ENCODE measurements at places on chromosomes 1 and 21.

GRCh38 chr1:212229654-212230053 is 55.6 kb upstream of the PPP2R5A start:
- DNase-seq, result no peak

- peak; percentile 77 for DNase-seq
Measured at GRCh38 chr1:43582162-43582566, 51.5 kb downstream of the PTPRF start.

DNA sequence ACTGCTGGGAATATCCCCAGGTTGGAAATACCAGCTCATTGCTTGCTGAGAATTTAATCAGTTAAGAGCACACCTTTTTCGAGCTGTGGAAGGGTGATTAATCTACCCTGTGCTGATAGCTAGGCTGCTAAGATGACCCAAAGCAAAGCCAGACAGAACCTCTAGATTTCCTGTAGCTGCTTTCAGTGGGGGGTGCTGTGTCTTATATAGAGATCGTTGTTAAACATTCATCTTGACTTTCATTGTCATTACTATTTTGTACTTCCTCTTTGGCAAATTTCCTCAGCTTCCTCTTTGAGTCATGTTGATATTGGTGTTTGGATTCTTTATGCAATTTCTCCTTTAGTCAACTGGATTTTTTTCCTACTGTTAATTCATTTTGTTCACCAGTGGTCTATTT is 155.3 kb downstream of the DISC1 start:
- DNase-seq, result no peak

DNA sequence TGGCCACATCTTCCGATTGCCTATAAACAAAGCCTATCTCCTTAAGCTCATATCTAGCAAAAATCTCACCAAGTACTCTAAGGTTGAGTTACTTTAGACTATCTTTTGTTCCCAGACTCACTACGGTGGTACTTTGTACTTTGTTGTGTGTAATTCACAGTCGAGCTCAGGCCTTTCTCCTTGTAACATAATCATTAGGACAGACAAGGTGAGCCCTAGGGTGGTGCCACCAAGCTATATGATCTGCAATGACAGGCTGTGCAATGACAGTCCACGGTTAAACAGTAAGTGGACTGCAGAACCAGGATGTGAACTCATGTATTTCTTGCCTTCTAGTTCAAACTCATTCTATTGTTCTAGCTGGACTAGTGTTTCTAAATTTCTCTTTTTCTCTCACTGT is 132.2 kb downstream of the UBE2U start:
- no peak for DNase-seq

DNA sequence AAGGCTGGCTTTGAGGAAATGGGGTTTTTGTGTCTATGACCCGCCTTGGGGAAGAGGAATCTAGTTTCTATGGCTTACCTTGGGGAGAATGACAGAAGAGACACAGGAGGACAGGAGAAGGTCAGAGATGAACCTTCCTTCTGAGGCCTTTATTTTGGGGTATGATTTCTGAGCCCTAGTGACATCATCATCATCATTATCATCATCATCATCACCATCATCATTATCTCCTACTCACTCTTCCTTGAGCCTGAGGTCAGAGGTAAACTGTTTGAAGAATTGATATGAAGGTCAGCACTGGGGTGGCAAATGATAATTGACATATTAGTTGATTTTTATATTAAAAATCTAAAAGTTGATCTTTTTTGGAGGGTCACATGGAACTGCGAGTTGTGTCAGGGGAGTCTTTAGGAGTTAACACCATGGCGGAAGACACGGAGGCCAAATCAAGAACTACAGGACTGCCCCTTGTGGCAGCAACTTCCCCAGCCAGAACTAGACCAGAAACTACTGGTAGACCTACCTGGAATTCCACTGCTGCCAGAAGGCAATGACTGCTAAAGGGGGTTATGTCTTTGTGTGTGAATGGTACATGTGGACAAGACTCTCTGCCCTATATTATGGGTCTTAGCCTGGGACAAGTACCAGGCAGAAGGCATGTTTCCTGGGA is 49.8 kb upstream of the WLS start:
- no peak for DNase-seq

- no peak for DNase-seq
Measured at GRCh38 chr1:44293761-44294315, 61.2 kb downstream of the ERI3 start.

Data from activated CD4-positive, alpha-beta T cell treated with anti-CD3 and anti-CD28 coated beads for 48 hours (primary cell).